Cerebellum (tissue), 4 donors: ENCODE measurements at places on chromosomes 1 and 21.

- DNase-seq = no peak
Observed at GRCh38 chr1:204130981-204131892, 20.6 kb downstream of the ETNK2 start.

DNA sequence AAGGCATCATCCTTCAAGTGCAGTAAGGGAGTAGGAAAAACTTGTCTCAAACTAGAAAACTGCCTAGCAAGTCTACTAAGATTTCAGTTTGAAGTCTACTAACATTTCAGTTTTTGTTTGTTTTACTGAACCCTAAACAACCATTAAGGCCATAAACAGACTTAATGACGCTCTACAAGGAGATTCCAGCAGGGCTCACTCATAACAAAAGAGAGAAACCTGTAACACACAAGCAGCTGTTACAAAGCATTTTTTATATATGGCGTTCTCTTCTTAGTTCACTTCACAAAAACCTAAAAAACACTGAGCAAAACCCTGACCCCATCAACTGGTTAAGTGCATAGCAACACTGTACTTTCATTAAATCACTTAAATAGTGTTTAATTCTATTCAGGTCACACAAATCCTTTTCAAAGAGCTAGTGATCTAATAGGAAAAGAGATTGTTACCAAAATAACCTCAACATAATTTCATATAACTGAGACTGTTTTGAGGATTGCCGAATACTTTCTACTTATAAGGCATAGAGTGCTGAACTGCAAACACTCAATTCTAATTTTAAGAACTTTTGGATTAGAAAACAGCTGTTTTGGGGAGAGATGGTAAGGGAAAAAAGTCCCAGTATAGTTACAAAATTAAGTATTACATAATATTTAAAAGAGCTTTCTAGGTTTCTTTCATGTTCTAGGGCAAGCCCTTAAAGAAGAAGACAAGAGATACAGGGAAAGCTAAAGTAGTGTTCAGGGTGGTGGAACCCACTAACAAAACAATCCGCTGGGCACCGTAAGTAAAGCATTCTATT, 1.4 kb downstream of the B3GALNT2 start:
- no peak for DNase-seq

DNA sequence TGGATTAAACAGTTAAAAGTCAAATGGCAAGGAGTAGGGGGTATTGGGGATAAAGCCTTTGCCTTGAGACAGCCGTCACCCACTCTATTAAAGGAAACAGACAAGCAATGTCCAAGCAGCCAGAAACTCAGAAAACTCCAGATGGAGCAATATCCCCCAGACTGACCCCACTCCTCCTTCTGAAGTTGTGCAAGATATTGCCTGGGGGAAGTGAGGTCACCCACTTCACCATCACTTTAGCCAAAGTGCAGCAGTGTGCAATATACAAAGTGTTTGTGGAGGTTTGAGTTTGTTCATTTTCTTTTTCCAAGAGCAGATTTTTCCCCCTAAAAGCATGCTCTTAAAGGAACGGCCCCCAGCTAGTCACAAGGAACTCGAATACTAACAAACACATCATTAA, 125.1 kb downstream of the ETS2 start:
- no peak for DNase-seq

DNA sequence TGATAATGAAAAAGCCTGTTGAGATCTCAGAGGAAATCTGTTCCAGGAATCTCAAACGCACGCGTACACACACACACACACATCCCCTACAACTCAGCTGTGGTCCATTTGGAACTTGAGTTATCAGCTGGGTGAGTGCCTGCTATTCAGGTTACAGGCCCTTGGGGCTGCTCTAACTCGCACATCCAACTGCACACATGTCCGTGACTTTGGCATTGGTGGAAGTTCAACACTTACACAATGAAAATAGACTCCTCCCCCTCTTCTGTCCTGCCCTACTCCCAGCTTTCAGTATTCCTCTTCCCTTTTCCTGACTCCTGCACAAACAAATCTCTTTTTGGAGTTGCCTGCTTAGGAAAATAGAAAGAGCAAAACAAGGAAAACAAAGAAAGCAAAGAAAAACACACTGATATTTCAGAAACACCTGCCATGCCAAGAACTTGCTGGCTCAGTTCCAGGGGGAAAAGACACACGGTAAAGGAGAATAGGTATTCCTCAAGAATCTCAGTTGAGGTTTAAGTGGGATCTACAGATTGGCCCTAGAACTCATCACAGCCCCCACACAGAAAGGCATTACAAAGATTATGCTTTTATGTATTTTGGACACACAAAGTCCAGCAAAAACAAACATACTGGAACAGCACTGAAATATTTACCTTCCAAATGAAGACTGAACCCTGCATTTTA, 140.9 kb downstream of the TGFBR3 start:
- no peak for DNase-seq

DNA sequence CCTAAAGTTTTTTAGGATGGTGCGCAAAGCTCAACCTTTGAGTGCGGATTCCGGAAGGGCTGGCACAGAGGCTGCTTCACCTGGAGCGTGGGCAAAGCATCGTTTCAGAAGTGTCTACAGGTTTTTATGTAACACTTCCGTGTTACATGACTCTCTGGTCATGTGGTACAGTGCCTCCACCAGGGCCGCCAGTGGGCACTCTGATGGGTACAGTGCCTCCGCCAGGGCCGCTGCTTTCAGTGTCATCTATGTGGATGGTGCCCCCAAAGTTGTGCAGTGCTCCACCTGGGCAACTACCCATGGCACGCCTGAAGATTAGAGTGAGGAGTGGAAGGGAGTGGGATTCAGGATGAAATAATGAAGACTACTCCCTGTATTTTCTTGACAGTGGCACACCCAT, 101.4 kb upstream of the C1orf174 start:
- no peak for DNase-seq

GRCh38 chr1:16055613-16056520, 12.3 kb downstream of the CLCNKB start:
- DNase-seq = peak; percentile 95

DNA sequence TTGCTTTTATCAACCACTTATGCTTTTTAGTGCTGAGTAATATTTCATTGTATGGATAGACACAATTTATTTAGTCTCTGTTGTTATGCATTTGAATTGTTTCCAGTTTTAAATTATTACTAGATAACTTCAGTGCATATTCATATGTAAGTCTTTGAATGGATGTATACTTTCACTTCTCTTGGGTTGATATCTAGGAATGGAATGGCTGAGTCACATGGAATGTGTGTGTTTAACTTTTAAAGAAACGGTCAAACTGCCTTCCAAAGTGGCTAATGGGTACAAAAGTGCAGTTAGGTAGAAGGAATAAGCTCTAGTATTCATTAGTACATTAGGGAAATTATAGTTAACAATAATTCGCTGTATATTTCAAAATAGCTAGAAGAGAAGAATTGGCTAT, 82.4 kb downstream of the NPHS2 start:
- DNase-seq = no peak

- no peak for DNase-seq
Observed at GRCh38 chr1:160658814-160659193, 12.0 kb upstream of the SLAMF1 start.

DNA sequence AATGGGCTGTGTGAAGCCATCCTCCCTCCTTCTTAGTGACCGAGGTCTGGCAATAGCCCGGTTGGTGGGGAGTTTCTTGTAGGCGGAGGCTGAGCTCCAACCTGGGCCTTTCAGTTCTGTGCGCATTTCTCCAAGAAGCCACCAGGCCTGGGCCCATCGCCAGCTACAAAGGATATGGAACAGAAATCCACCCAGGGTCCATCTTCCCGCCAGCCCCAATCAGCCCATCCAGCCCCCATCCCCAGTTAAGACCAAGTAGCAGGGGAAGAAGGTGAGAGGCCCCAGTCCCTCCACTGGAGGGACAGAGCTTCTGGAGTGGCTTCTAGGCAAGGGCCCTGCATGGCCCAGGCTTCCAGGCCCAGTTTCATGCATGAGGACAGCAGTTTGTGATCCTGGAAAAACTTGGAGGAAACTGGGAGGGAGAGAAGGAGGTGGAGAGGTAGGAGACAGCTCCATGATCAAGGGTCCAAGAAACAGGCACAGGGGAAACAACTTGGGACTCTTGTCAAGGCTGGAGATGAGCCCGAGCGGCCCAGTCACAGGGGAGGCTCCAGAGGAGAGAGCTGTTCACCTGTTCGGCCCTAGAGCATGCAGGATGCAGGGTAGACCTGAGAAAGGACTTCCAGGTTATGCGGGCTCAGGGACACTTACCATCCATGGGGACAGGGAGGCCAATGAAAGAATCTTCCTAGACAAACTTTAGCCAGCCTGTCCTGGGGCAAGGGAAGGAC, 261.2 kb downstream of the PTPRU start:
- no peak for DNase-seq

GRCh38 chr1:52427152-52427551, 22.8 kb downstream of the PRPF38A start:
- DNase-seq = no peak

DNA sequence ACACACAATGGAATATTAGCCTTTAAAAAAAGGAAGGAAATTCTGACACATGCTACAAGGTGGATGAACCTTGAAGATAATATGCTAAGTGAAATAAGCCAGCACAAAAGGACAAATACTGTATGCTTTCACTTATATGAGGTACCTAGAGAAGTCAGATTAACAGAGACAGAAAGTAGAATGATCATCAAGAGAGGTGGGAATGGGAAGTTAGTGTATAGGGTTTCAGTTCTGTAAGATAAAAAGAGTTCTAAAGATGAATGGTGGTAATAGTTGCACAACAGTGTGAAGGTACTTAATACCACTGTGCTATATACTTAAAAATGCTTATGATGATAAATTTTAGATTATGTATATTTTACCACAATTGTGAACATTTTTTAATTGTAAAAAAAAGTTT, 7.2 kb downstream of the RPAP2 start:
- no peak for DNase-seq

GRCh38 chr1:236952246-236953003, 51.8 kb downstream of the MT1HL1 start:
- DNase-seq = peak; percentile 54

DNA sequence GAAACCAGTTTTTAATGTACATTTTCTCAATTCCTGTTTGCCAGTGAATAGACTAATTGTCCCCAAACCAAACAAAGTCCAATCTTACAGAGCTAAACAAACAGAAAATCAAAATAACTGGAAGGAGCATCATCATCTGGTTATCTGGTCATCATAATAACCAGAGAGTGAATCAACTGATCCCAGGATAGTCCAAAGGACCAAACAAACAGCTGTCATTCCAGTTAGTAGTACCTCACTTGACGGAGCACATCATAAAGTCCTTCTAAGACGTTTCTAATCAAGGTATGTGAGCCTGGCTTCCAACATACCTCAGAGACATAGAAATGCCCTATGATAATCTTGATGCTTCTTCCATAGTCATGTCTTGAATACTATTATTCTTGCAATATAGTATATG, 240.5 kb downstream of the LTN1 start:
- DNase-seq = no peak

- no peak for DNase-seq
Observed at GRCh38 chr1:53600001-53600400, 139.0 kb downstream of the GLIS1 start.
